Activated naive CD8-positive, alpha-beta T cell treated with anti-CD3 and anti-CD28 coated beads, Interleukin-2, amount 10 ng/mL, durations not matched to agents 7 days and 5 days (primary cell): ENCODE measurements at places on chromosomes 16 and 17.
A peak's percentile ranks its signal among the peaks of the same experiment; 100 is the strongest.

DNA sequence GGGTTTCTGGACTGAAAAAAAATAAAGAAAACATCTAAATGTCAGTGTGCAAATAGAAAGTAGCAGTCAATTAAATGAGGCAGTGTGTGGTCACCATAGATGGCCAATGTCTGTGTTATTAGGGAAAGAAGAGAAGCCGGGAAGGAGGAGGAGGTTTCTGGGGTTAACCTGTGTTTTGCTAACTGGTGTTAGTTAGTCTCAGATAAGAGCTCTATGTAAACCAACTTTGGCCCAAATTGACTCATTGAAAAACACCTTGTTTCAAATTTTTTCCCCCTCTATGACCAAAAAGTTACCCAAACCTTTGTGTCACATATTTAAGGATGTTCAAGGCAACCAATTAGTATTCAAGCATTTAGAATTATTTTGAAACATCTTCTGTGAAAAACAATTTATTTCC, 530.9 kb downstream of the MAF start:
- H3K27me3 ChIP-seq, result peaks cover 21% of the 10 kb centered on the region
- no peak overlapping the region for H3K27ac ChIP-seq
- H3K4me1 ChIP-seq, result peaks cover 6% of the 10 kb centered on the region
- peaks cover 1% of the 10 kb centered on the region for H3K36me3 ChIP-seq

- no peaks in the 10 kb centered on the region for H3K36me3 ChIP-seq
- peak; percentile 62 for DNase-seq
- H3K27me3 ChIP-seq, result no peaks in the 10 kb centered on the region
- H3K4me1 ChIP-seq, result peaks cover 21% of the 10 kb centered on the region
Measured at GRCh38 chr16:1526608-1527555, 6.6 kb upstream of the TMEM204 start.

- no peak for DNase-seq
- no peaks in the 10 kb centered on the region for H3K36me3 ChIP-seq
- H3K27ac ChIP-seq, result no peak overlapping the region
- H3K4me1 ChIP-seq, result no peaks in the 10 kb centered on the region
Measured at GRCh38 chr16:52781005-52781630, 234.2 kb upstream of the TOX3 start.

GRCh38 chr17:67671493-67671892, 46.2 kb upstream of the NOL11 start:
- no peak overlapping the region for H3K27ac ChIP-seq
- no peak for DNase-seq
- peaks cover 13% of the 10 kb centered on the region for H3K36me3 ChIP-seq

- H3K36me3 ChIP-seq, result no peaks in the 10 kb centered on the region
- H3K27ac ChIP-seq, result no peak overlapping the region
- DNase-seq, result no peak
- no peaks in the 10 kb centered on the region for H3K27me3 ChIP-seq
Measured at GRCh38 chr16:49183911-49184310, 97.7 kb downstream of the CBLN1 start.

DNA sequence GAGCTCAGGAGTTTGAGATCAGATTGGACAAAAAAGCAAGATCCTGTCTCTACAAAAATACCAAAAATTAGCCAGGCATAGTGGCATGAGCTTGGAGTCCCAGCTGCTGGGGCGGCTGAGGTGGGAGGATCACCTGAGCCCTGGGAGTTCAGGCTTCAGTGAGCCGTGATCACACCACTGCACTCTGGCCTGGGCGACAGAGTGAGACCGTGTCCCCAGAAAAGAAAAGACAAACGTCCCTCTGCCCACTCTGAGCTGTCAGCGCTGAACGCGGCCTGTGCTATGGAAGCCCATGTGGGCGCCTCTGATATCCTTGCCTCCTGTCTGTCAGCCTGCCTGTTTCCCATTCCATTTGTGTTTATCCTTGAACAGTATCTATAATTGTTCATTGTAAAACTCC, 50.7 kb downstream of the FOXK2 start:
- no peaks in the 10 kb centered on the region for H3K27me3 ChIP-seq
- H3K4me1 ChIP-seq, result no peaks in the 10 kb centered on the region
- peaks cover 5% of the 10 kb centered on the region for H3K36me3 ChIP-seq
- no peak overlapping the region for H3K27ac ChIP-seq
- H3K4me3 ChIP-seq, result no peak overlapping the region
- no peak for DNase-seq

DNA sequence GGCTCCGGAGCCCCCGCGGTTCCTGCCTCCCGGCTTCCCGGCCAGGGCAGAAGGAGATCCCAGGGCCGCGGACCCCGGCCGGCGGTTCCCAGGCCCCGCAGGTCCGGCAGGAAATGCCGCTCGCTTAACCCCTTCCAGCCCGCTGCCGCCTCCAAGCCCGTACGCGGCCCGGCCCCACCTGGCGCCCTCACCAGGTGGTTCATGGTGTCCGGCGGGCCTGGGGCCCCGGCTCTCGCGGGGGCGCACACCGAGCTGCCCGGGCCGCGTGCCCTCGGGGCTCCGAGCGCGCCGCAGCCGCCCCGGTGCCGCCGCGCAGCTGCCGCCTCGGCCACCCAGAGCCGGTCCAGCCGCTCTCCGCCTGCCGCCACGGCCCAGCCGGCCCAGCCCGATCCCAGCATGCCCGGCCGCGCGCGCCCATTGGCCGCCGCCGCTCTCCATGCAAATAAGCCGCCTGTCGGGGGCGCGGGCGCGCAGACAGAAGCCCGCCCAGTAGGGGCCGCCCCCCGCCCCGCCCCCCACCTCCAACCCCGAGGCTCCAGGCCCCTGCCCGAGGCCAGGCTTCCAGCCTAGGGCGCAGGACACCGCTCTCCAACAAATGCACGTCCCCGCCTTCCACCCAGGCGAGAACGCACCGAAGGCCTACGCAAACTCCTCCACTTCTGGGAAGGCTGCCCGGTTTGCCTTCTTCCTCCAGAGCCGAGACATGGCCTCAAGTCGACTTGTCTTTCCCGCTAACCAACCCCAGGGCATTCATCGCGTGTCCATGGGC, at the start of gene BCAR1:
TSS of gene BCAR1 (minus strand) at position 345 of the 769 bp plus-strand sequence. CDS start at position 203, 142 bp downstream.
- peak within 1 kb of the TSS; percentile 37 for H3K4me3 ChIP-seq
- DNase-seq, result no peak
- no peak within 1 kb of the TSS for H3K27ac ChIP-seq
- H3K4me1 ChIP-seq, result peaks cover 4% of the 10 kb centered on the region

- peaks cover 22% of the 10 kb centered on the region for H3K36me3 ChIP-seq
- DNase-seq, result no peak
- peak overlapping the region; percentile 85 for H3K4me3 ChIP-seq
Measured at GRCh38 chr17:2213291-2213960, 90.2 kb downstream of the SMG6 start.

GRCh38 chr16:28879841-28880588, 1.7 kb downstream of the ATP2A1 start:
- peak overlapping the region; percentile 92 for H3K4me3 ChIP-seq
- H3K4me1 ChIP-seq, result peaks cover 27% of the 10 kb centered on the region
- peak overlapping the region; percentile 82 for H3K27ac ChIP-seq
- H3K27me3 ChIP-seq, result no peaks in the 10 kb centered on the region

DNA sequence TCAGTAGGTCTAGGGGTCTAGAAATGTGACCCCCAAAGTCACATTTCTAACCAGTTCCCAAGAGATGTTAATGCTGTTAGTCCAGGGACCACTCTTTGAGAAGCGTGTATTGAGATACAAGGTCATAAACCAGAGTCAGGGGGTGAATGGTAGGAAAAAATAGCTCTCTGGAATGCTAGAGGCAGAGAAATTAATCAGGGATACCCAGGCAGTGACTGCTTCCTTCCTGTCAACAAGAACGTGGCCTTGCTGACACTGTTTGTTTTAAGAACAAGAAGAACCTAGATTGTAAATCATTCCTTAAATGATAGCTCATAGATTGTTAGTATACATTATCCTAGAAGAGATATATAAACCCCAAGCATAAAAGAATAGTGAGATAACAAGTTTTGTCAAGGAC, 43.8 kb downstream of the PITPNM3 start:
- no peak for DNase-seq
- peaks cover 14% of the 10 kb centered on the region for H3K27me3 ChIP-seq
- H3K4me1 ChIP-seq, result no peaks in the 10 kb centered on the region
- no peak overlapping the region for H3K27ac ChIP-seq

DNA sequence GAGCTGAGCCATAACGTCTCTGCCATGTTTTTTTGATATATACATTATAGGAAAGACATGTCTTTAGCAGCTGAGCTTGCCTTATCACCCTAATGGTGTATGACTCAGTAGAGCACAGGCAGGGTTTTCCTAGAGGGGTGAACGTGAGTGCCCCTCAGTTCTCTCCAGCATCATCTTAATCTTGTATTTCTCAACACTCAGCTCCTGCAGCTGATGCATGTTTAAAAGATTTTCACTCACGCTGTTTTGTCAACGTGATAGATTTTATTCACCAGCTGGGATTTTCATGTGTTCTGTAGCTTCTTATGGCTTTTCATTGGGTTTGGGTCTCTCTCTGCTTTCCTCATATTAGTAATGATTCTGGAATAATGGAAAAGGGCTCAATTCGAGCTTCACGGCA, 186.0 kb upstream of the PMFBP1 start:
- H3K4me3 ChIP-seq, result no peak overlapping the region
- no peak overlapping the region for H3K27ac ChIP-seq
- H3K4me1 ChIP-seq, result no peaks in the 10 kb centered on the region

DNA sequence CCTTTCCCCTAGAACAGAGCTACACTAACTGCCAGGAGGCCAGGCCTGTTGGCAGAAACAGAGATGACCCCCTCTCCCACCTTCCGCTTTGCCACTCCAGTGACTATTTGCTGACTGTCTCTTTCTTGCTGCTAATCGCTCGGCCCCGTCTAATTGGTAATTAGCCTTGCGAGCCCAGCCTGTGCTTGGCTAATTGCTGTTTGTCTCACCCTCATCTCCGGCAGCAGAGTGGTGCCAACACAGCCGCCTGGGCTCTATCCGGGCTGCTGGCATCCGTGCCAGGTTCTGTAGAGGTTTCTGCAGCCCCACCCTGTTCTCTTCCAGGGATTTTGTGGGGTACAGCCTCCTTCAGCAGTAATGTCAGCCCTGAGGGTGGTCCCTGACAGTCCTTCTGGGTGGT, 27.4 kb upstream of the PHB1 start:
- H3K27ac ChIP-seq, result no peak overlapping the region
- peaks cover 44% of the 10 kb centered on the region for H3K27me3 ChIP-seq
- H3K4me3 ChIP-seq, result no peak overlapping the region
- no peaks in the 10 kb centered on the region for H3K36me3 ChIP-seq
- H3K4me1 ChIP-seq, result peaks cover 3% of the 10 kb centered on the region
- peak; percentile 6 for DNase-seq

DNA sequence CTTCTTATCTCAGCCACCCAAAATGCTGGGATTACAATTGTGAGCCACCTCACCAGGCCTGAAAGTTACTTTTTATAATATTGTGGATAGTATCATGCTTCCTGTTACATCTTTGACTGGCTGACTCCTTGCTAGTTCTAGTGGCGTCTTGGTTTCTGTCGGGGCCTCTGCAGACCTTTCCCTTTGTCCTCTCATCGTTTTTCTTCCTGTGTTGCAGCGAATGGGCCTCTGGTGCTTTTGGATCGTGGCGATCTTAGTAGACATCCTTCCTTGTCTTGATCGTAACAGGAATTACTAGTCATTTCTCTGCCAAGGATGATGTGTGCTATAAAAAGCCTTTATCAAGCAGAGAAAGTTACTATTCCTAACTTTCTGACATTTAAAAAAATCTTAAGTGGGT, 20.8 kb downstream of the ASPSCR1 start:
- H3K27ac ChIP-seq, result no peak overlapping the region
- H3K36me3 ChIP-seq, result no peaks in the 10 kb centered on the region
- H3K4me1 ChIP-seq, result no peaks in the 10 kb centered on the region
- H3K27me3 ChIP-seq, result no peaks in the 10 kb centered on the region
